H7 (cell line): ENCODE measurements at places on chromosomes 1 and 21.

GRCh38 chr1:83637586-83637985 is 361.3 kb downstream of the TTLL7 start:
- DNase-seq = no peak

- peak; percentile 7 for DNase-seq
Observed at GRCh38 chr1:152347116-152347728, 12.6 kb downstream of the FLG2 start.

GRCh38 chr1:221644145-221644448 is 97.8 kb downstream of the DUSP10 start:
- no peak for DNase-seq

DNA sequence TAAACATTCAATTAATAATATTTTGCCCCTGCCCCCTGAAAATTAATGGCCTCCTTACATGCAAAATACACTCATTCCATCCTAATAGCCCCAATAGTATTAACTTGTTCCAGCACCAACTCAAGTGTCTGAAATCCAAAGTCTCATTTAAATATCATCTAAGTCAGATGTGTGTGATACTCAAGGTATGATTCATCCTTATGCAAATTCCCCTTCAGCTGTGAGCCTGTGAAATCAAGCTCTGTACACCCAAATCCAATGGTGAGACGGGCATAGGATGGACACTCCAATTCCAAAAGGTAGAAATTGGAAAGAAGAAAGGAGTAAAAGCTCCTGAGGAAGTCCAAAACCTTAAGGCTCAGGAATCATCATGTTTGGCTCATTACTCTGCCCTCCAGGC is 83.5 kb downstream of the HHAT start:
- DNase-seq = no peak

- DNase-seq = no peak
Observed at GRCh38 chr21:34998176-34998575, 50.9 kb downstream of the RUNX1 start.

DNA sequence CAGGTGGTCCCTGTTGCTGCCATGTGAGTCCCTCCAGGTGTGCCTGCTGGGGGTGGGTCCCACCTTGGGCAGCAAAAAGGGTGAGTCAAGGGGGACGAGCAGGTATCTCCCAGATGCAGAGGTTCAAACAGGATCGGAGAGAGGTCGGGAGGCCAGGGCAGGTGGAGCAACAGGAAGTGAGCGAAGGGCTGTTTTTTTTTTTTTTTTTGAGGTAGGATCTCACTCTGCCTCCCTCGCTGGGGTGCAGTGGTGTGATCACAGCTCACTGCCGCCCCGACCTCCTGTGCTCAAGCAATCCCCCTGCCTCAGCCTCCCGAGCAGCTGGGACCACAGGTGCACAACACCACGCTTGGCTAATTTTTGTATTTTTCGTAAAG is 39.4 kb downstream of the SLC2A7 start:
- DNase-seq = no peak

DNA sequence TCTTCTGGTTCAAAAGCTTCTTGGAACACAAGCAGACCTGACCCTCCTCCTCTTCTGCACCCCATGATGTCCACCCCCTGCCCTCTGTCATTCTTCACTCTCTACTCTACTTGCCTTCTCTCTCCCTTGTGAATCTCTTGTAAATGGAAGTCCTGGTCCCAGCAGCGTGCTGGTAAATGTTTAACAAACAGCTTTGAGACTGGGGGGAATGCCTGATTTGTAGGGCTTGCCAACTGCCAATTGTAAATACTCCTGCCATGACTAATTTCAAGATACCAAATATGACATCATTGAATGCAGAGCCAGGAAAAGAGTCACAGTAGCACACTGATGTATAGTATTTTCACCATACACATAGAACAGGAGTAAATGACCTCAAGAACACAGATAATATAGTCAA is 40.9 kb upstream of the LRRN2 start:
- no peak for DNase-seq

- DNase-seq = no peak
Observed at GRCh38 chr1:211493133-211493871, 1.3 kb upstream of the RD3 start.

DNA sequence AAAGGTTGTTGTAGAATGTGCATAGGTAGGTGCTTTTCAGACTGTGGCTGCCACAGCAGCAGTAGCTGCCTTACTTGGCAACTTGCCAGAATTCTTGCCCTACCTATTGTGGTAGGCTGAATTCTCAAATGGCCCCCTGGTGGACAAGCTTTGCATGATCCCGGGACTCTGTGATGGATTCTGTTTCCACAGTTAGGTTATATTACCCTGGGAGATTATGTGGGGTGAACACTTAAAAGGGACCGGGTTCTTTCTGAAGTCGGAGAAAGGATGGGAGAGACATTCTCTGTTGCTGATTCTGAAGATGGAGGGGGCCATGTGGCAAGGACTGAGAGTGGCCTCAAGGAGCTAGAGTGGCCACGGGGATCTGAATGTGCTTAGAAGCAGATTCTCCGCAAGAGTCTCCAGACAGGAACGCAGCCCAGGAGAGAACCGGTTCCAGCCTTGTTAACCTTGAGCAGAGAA is 32.1 kb upstream of the KCNE1 start:
- peak; percentile 68 for DNase-seq

- DNase-seq = no peak
Observed at GRCh38 chr1:50681931-50682330, 258.7 kb upstream of the DMRTA2 start.

DNA sequence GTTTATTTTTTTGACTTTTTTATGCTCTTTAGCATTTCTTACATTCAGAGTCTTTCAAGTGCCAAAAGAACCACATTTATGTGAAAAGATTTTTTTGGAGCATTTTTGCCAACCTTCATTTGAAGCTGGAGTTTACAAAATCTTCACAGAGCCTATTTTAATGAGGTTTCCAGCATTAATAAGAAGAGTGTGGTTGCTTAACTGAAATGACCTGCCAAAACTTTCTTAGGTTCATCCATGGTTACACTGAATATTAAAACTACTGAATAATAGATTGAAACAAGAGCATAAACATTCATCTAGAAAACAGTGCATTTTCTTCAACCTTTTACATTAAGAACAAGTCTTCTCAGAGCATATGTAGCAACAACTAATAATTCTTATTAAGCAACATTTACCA is 672.3 kb upstream of the CXADR start:
- DNase-seq = no peak

DNA sequence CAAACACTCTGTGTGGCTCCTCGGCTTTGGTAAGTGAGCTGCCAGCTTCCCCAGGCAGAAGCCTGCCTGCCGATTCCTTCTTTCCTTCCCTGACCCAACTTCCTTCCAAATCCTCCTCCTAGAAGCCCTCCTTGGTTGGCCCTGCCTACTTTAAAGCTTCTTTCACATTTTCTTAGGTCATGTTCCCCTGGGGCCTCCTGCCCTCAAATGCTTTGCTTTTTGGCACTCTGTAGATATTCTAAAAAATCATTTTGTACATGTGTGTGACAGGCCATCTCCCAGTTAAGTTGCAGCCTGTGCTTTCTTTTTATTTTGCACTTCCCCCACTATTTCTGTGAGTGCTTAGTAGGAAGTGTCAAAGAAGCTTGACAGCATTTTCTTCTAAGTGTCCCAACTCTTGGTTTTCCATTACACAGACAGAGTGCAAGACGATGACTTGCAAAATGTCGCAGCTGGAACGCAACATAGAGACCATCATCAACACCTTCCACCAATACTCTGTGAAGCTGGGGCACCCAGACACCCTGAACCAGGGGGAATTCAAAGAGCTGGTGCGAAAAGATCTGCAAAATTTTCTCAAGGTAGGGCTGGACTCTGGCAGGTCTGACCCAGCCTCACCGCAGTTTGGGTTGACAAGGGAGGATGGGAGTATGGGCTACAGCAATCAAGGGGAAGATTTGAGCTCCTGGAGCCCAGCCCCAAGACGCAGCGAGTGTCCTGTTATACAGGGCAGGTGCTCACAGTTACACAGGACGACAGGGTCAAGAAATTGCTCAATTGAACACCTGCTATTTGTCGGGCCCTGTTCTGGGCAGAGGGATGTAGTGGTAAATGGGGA is at the start of gene S100A9:
TSS of gene S100A9 (plus strand) at position 2 of the 838 bp plus-strand sequence. CDS start at position 432, 430 bp downstream.
- DNase-seq = peak; percentile 25

DNA sequence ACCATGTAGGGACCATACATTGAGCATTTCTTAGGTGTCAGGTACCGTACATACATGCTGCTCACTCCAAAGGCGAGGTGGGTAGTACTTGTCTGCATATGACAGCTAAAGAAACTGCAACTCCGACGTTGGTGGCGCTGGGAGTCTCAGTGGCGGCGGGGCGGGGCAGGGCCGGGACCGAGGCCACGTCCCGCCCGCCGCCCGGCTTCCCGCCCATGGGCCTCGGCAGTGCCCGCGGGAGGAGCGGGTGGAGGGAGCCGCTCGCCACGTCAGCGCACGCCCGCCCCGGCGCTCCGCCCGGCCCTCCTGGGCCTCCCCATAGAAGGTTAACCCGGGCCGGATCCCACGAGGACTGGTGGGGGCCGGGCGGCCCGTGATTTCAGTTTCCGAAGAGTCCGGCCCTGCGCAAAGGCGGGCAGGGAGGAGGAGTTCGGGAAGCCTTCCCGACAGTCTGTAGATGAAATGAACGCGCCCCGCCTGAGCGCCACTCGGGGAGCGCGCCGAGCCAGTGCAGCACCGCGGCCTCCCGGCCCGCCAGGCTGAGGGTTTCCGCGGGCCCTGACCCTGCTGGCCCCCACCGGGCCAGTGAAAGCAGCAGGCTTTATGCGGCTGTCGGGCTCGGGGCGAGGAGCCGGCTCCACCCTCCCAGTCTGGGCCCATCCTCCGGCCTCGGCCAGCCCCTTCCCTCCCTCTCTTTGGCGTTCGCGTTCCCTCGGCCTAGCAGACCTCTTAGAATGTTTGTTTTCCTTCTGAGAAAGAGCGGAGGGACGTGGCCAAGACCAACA is 119.9 kb upstream of the JUN start:
- DNase-seq = peak; percentile 89

- no peak for DNase-seq
Observed at GRCh38 chr1:83705091-83705490, 293.8 kb downstream of the TTLL7 start.

- no peak for DNase-seq
Observed at GRCh38 chr1:81208441-81208840, 592.3 kb upstream of the ADGRL2 start.

DNA sequence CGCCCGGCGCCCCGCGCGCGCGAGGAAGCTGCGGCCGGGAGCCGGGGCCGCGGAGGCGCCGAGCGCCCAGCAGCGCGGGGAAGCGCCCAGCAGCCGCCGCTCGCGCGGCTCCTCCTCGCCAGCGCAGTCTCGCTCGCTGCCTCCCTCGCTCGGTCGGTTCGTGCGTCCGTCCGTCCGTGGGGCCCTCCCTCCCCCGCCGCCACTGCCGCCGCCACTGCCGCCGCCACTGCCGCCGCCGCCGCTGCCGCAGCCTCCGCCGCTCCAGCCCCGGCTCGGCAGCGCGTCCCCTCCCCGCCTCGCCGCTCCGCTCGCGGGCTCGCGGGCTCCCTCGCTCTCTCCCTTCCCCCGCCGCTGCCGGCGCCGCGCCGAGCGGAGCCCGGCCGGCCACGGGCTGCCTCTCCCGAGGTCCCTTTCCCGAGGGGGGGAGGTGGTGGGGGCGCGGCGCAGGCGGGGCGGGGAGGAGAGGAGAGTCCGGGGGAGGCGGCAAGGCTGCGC is at the start of gene KCND3:
TSS of gene KCND3 (minus strand) at position 138 of the 495 bp plus-strand sequence.
- peak; percentile 82 for DNase-seq

DNA sequence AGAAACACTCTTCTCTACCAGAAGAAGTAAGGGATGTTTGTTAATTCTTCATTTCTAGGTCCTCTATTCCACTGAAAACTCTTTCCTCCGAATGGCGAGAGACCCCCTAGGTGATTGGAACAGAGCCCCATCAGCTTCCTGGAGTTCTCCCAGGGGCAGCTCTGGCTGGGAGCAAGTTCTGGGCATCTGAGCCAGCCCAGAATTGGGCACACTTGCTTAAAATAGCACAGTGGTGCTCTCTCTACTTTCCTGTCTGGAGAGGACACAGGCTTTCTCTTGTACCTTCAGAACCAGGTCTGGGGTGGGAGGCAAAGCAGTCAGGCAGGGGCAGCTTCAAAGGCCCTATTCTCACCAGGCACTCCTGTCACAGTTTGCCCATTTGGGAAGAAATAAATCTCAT is 83.2 kb upstream of the CNTN2 start:
- no peak for DNase-seq

DNA sequence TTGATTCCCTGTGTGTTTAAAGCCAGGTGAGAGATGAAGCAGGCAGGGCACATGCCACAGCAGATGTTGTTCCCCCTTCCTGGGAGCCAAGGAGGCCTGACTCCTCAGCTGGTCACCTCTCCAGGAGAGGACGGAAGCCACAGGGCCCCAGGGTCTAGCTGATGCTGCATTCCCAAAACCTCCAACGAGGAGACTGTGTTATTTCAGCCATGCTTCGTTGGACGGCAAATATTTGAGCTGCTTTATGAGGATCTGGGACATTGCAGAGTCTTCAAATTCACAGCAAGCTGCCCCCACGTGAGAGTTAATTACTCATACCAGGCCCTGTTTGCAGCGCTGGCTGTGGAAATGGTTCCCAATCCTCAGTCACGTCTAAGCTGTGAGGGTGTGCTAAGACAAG is 85.3 kb downstream of the CDC7 start:
- no peak for DNase-seq

DNA sequence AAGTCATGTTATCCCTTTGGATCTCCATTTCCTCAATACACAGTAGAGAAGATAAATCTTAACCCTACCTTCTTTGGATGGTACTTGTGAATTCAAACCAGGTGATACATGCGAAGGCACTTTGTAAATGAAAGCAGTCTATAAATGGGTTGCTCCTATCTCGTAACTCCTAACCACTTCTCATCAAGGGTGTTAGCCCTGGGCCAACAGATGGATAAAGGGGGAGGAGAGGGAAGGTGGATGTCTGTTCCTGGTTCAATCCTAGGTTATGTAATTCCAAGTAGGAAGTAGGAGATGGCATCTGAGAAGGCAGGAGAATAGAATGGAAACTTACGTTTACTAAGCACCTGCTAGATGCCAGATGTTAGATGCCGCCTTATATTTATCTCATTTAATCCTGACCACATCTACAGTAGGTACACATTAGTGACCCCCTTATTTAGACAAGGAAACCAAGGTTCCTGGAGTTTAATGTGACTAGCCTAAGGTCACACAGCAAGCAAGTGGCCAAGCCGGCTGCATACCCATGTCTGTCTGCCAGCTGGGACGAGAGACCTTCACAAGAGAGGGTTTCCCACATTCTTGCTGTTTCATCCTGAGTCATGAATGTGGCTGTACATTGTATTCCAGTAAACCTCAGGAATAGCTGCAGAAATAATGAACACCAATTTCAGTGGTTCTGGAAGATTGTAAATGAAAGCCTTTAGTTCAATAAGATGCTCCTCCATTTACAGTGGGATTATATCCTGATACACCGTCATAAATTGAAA is 47.7 kb downstream of the ELAVL4 start:
- DNase-seq = no peak

GRCh38 chr1:93980320-93981273 is 71.4 kb upstream of the GCLM start:
- peak; percentile 73 for DNase-seq
